Smooth muscle cell of the brain vasculature (primary cell): ENCODE measurements at places on chromosomes 2 and 18.

DNA sequence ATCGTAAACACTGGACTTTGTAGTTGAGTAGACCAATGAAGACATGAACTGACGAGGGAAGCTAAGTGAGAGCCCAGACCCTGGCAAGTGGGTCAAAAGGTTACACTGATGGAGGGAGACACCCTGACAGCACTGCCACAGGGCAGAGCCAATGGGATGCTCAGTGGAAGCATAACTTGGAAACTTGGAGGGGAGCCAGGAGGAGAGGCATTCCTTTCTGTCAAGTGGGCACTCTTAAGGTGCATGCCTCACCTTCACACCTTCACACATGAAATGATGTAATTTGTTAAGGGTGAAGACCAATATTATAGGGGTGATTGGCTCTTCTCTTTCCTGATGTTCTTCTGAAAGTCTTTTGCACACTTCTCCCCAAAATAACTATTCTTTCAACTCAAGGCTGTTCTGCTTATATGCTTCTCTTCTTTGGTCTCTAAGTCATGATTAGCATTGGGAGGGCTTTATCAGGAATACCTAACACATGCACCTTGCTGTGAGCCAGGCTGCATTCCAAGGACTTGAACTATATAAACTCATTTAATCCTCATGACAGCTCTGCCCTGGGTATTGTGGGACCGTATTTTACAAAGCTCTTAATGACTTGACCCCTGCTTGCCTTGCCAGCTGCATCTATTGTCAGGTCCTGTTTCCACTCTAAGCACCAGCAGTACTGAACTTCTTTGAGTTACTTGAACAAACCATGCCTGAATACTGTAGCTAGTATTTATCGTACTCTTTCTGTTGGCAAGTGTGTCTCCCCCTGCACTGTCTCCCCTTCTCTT lies 19.0 kb downstream of the RPL37A start:
- no peak for DNase-seq

DNA sequence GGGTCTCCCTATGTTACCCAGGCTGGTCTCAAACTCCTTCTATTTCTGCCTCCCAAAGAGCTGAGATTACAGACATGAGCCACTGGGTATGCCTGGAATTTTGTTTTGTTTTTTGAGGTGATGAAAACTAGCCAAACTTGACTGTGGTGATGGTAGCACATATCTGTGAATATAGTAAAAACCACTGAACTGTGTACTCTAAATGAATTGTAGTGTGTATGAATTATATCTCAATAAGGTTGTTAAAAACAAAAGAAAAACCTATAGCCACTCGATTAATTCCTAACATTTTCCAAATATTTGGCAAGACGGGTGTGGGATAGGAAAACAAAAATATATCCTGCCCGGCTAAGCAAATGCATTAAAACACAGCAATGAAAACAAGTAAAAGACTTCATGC lies 1302.3 kb upstream of the CHAC2 start:
- DNase-seq = peak; percentile 12

DNA sequence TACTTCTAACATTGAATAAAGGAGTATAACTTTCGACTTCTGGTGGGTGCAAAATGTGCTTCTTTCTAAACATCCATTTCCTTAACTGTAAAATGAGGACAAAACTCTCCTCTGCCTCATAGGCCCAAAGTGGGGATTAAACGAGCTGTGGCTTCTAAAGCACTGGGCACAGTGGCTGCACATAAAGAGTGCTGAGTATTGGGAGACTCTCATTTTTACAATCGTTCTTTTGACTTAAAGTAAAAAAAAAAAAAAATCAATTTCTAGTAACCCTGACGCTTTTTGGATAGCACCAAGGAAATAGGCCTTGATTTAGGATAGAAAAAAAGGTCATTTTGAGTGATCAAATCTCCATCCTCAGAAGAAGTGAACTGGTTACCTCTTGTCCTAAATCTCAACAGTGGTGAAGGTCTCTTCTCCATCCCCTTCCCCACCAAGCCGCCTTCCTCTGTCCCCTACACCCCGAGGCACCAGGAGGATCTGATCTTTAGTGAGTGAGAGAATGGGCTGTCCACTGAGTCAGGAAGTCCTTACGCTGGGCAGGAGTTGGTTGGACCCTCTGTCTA lies 161.6 kb downstream of the DDX1 start:
- DNase-seq = no peak

DNA sequence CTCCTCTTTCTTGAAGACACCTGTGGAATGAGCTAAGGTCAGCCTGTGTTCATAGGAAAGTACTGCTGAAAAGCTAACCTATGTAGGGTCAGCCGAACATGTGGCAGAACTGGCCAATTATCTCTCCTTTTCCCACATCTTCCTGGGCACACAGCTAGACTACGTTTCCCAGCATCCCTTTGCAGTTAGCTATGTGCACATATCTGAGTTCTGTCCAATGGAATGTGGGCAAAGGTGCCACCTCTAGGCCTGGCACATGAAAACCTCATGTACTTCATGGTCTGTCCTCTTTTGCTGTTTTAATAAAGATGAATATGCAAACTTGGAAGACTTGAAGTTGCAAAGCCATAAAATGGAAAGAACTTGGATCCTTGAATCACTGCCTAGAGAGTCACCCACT lies 352.6 kb downstream of the TNS1 start:
- DNase-seq = no peak

DNA sequence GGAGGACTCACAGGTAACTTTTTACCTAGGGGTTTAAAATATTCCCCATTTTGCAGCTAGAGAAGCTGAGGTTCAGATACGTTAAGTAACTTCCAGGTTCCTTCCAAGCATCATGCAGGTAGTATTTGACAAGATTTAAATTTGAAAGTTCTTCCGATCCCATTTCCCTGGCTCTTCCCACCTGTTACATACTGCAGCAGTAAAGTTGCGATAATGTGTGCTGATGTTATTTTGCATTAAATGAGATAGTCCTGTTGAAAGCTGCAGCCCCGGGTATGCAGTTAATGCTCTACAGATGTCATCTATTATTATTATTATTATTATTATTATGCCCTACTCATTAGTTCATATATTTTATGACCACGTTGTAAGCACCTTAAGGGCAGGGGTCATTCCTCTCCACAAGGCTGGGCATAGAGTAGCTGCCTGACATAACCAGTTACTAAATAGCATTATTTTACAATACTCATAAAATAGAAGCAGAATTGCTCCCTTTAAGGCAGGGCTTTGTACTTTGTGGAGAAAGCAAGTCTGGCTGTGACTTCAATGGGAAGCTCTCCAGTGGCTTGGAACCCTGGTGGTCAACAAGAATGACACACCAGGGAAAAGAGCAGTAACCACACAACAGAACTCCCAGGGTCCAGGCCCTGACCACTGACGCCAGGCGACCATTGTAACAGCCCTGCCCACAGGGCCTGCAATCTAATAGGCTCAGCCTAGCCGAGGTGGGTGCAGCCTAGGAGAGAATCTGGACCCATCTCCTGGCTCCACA lies 112.0 kb upstream of the STPG4 start:
- DNase-seq = no peak

DNA sequence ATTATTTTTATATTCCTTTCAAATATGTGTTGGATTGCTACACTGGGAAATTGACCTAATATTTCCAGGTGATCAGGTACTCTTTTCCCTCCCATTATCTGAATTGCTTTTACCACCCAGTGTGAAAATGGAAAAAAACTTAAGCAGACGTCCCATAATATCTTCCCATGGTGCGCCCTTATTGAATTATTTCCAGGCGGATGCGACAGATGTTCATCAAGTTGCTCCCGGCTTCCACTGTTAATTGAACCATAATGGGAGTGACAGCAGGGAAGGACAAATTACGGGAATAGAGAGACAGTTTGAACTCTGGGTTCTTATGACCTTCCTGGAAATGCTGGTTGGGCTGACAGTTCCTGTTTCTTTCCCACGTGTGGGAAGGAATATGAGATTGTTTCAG lies 93.3 kb downstream of the THSD7B start:
- DNase-seq = no peak

- no peak for DNase-seq
Measured at GRCh38 chr2:62362561-62362960, 143.4 kb downstream of the TMEM17 start.

- peak; percentile 32 for DNase-seq
Measured at GRCh38 chr18:57210107-57210715, 63.3 kb downstream of the BOD1L2 start.

- DNase-seq = peak; percentile 4
Measured at GRCh38 chr2:95076705-95077529, 44.7 kb downstream of the MRPS5 start.

GRCh38 chr2:237244178-237244577 lies 158.5 kb downstream of the COPS8 start:
- no peak for DNase-seq

DNA sequence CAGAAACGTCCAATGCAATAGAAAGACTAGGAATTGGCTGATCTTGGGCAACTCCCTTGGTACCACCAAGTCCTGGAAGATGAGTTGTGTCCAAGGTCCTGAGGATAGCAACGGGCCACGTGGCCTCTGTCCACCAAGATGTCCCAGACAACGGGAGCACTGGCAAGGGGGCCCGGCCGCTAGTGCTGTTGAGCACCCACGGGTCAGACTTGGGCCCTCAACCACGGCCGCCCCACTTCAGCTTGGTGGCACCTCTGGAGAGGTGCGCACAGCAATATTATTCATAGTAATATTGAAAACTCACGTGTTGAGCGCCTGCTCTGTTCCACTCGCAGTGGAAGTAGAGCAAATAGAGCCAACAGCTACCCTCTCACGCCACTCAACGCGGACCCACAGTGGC lies 19.0 kb downstream of the PASK start:
- DNase-seq = no peak

DNA sequence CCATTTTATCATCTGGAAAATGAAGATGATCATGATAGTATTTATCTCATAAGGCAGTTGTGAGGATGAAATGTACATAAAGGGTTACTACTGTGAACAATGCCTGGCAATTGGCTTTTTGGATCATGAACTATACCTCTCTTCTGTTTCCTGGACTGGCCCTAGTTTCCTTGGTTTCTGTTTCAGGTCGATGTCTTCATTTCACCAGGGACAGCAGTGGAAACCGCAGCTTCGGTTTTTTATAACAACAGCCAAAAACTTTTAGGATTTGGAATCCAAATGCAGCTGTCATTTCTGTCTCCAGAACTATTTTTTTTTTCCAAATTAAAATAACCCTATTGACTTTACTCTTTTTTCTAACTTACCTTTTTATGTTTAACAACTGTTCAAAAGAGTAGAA lies 425.1 kb downstream of the RND3 start:
- no peak for DNase-seq

DNA sequence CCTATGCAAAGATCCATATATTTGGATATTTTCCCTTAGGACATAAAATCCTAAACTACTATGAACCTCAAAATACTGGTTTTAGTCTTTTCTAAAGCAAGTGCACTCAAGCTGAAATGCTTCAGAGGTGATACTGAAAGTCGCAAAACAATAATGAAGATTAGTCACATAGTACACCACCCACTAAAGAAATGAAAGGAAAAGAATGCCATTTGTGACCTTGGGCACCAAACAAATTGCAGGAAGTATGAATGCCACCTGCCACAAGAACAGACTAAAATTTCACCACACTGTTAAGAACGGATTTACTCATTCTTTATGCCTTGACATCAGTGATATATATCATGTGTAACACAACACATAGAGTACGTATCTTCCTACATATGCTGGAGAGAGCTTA lies 161.5 kb downstream of the ZNF521 start:
- no peak for DNase-seq

DNA sequence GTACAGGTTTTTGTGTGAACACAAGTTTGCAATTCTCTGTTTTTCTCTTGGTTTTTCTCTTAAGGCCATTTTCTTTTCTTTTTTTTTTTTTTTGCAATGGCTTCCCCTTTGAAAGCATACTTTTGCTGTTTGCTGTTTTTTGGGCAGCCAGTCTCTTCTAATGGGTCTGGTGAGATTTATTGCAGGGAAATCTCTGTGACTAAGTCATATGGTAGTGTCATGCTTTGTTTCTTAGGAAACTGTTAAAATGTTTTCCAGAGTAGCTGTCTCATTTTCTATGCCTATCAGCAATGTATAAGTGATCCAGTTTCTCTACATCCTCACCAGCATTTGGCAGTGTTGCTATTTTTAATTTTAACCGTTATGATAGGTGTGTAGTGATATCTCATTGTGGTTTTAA lies 27.9 kb upstream of the CDCA7 start:
- no peak for DNase-seq

DNA sequence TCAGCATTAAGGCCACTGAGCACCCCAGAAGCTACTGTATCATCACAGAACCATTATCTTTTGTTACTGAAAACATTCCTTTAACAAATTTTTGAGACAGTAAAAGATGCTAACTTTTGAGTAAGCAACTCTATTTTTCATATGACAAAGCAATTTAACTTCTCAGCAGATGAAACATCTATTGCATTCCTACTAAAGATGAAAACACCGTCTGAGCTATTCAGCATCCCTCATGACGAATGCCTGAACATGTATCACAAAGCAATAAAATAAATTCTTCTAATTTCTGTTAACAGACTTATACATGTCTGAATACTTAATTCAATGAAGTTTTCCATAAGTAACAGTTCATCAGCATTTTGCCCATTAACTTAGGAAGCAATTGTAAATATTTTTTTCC lies 23.9 kb downstream of the CHN1 start:
- no peak for DNase-seq

DNA sequence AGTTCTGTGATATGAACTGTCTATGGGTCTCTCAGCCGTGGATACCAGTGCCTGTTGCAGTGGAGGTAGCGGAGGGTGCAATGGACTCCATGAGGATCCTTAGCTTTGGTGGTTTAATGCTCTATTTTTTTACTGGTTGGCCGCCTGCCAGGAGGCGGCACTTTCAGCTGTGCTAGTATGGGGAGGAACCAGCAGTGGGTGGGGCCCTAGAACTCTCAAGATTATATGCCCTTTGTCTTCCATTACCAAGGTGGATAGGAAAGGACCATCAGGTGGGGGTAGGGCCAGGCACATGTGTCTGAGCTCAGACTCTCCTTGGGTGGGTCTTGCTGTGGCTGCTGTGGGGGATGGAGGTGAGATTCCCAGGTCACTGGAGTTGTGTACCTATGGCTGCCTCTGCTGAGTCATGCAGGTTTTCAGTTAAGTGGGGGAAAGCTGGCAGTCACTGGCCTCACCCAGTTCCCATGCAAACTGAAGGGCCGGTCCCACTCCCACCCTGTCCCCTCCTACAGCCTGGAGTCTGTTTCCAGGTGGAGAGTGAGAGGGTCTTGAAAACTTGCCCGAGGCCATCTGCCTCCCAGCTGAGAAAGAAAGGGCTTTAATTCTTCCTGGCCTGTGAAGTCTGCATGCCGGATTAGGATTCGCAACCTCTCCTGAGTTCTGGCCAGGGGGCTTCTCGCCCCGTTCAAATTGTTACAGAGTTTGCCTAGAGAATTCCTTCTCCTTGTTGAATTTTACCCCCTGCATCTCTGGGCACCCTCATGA lies 14.5 kb downstream of the KCNS3 start:
- no peak for DNase-seq

- DNase-seq = no peak
Measured at GRCh38 chr18:47868744-47869143, 61.7 kb downstream of the SMAD2 start.

DNA sequence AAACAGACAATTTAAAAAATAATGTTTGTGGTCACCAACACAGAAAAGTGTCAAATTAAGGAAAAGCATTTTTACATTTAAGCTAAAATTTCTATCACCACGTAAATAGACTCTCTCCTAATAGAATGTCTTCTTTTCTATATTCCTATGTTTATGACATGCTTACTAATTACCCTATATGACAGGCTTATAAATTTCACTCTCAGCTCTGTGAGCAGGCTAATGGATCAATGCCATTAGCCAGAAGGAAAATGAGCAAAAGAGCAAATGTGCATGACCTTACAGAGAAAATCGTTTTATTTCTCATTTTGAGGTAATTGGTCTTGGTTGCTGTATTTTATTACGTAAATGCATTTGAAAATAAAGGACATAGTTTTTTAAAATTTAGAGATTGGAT lies 209.7 kb downstream of the TMX3 start:
- DNase-seq = no peak
